ENCODE measurements at places on chromosomes 6 and 20. TPM values are rescaled to one million over a fixed set of nuclear protein-coding genes. Genes with fewer than 3 reads are reported as not detected.

C6orf58 gene
- not detected for total RNA-seq

KIAA0408 gene
- 1.3 TPM for total RNA-seq

RAD21L1 gene
- not detected for total RNA-seq

ARG1 gene
- not detected for total RNA-seq

EEF1A1 gene
- 18,582 TPM for total RNA-seq

HLA-DOB gene
- 0.43 TPM for total RNA-seq

FAM210B gene
- total RNA-seq, result 38.0 TPM

ZNF391 gene
- total RNA-seq, result 0.32 TPM

DNA sequence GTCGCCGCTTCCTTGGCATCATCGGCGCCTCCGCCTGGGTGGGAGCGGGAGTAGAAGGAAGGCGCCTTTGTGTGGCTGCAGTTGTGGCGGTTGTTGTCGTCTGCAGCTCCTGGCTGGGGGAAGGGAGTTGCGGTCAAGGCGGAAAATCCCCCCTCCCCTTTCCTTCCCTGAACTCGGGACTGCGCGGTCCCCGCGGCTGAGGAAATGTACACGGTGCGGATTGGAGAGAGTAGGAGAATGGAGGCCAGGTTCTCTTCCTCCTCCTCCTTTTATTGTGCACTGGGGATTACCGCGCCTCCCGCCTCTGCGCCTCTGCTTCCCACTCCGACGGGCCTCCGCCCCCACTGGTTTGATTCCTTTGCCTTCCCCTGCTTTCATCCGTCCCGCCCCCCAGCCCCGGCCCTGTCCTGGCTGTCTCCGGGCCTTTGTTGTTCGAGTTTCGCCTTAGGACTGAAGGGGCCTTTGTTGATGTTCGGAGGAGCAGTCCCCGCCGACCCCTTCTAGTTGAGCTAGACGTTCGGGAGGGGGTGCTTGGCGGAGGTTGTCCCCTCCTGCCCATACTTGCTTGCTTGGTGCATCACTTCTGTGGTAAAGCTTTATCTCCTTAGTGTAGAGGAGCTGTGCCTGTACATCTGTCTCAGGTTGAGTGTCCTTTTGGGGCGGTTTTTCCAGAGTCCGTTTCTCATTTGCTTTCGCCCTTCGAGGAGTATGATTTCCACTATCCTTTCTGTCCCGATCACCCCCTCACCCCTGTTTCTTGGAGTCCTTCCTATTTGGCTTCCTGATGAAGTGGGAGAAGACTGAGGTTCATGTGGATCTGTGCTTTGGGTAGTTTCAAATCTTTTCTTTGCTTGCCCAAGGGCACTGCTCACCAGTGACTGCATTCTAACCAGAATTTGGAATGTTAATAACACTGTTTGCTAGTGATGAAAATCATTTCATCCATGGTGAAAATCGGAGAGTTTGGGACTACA, 764 bp downstream of the ZNF292 start:
- peak; percentile 41 for DNase-seq

GRCh38 chr20:63955281-63955826, 862 bp downstream of the UCKL1 start:
- DNase-seq, result peak; percentile 37

DNA sequence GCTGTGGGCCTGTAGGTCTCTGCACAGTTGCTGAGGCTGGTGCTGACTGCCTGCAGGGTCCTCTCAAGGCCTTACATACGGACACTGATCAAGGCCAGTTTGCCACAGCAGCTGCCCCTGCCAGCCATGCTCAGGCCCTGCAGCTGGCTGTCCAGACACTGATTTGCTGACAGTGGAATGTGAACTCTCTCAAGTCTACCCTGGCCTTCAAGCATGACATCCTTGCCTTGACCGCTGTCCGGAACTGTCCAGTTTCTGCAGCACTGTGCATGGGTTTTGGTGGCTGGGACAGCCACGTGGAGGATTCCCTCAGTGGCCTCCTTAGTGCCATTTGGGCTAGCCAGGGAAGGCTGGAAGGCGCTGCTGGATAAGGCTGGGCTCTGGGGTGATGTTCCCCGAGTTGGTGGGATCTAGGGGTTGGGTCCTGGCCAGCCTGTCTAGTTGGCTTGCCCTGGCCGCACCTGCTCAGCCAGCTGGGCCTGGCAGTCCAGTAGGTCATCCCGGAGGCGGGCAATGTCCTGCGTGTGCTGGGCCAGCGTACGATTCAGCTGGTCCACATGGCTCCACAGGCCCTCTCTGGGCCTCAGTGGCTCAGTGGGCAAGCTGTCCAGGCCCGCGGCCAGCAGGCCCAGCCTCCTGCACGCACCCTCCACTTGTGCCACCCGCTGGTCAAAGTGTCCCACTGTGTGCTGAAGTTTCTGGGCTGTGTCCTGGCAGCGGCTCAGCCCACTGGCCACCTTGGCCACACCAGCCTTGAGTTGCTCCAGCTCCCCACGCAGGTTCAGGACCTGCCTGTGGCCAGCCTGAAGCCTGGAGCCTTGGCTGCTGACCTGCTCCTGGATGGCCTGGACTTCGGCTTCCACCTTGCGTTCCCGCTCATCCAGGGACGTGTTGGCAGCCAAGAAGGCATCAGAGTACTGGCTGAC, 5.5 kb downstream of the EMILIN3 start:
- no peak for DNase-seq

DNA sequence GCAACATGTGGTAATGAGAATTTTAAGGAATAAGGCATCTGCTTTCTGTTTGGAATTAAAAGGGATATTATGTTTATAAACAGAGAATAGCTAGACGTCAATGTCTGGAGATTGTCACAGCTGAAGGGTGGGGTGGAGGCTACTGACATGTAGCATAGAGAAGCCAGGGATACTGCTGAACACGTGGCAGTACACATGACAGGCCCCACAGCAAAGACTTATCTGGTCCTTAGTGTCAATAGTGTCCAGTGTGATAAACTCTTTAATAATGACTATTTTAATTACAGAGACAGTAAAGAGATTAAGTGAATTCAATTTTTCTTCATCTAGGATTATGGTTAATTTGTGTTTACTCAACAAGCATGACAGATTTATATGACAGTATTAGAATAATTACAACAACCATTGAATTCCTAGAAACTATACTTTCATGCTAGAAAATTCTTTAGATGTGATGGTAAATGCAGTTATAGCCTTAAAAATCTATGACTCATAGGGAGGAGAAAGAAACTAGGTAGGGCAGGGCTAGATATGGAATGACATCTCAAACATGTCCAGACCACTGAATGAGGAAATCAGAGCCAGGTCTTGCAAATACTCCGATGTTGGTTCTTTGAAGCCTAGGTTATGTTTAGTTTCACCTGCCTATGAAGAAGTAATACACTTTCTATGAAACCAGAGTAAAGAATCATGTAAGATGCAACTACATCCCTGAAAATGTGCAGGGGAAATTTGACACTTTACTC, 399.5 kb downstream of the PHF3 start:
- peak; percentile 98 for DNase-seq

- no peak for DNase-seq
Measured at GRCh38 chr20:45840700-45841198, 7.2 kb downstream of the SNX21 start.

DNA sequence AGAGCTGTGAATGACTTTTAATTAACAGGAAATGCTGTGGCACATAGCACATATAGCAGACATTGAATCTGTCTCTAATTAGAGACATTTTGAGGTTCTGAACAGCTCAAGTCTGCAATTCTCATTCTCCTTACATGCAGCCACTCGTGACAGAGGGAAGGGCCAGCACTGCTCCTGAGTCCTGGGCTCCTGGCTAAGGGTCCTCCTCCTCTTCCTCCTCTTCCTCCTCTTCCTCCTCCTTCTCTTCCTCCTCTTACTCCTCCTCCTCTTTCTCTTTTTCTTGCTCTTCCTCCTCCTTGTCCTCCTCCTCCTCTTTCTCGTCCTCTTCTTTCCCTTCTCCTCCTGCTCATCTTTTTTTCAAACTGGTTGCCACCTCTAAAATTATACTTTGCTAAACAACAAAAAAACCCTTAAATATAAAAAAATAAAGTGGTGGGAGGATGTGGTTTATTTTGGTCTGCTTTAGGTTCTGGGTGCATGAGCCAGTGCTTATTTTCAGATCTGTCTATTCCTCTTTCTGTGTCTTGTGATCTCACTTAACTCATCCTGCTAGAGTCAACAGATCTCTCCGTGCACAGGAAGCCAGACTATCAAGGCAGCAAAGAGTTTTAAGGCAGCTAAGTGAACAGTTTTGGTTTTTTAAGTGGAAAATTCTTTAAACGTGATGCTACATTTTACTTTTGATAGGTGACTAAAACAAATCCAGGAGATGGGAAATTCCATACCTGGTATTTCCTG, 159.3 kb downstream of the CD83 start:
- DNase-seq, result no peak

- no peak for DNase-seq
Measured at GRCh38 chr6:136990754-136991153, 54.0 kb downstream of the IL20RA start.

- peak; percentile 75 for DNase-seq
Measured at GRCh38 chr6:63571361-63572043, 778 bp upstream of the LOC128125822 start.

Measured in fibroblast of villous mesenchyme (primary cell).